ENCODE measurements at places on chromosomes 16 and 17.

DNA sequence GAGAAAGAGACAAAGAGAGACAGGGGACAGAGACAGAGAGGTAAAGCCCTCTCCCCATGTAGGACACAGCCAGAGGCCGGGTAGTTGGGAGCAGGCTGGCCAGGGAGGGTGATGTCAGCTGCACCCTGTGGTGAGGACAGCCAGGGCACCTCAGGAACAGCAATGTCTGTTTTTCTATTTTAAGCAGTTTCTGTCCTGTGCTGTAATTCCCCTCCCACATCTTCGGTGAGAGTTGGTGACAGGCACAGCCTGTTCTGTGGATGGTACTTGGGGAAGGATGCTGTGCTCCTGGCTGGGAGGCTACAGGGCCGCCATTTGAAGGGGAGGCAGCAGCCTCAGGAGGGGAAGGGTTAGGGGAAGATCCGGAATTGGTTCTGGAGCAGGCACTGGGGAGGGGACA, 163.5 kb downstream of the SDK2 start:
- DNase-seq, result no peak

GRCh38 chr17:9403257-9403656, 172.4 kb downstream of the STX8 start:
- no peak for DNase-seq

DNA sequence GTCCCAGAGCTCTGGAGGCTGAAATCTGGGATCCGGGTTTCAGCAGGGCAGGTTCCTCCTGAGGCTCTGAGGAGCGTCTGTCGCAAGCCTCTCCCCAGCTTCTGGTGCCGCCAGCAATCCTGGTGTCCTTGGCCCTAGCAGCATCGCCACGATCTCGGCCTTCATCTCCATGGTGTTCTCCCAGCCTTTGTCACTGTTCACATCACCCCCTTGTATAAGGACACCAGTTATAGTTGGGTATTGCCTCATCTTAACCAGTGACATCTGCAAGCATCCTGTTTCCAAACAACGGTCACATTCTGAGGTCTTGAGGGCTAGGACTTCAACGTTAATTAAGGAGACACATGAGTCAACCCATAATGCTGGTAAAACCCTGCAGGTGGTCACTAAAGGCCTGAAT, 2.8 kb upstream of the PPP1R27 start:
- no peak for DNase-seq

GRCh38 chr16:22948603-22949368, 134.8 kb downstream of the HS3ST2 start:
- DNase-seq, result peak; percentile 46

DNA sequence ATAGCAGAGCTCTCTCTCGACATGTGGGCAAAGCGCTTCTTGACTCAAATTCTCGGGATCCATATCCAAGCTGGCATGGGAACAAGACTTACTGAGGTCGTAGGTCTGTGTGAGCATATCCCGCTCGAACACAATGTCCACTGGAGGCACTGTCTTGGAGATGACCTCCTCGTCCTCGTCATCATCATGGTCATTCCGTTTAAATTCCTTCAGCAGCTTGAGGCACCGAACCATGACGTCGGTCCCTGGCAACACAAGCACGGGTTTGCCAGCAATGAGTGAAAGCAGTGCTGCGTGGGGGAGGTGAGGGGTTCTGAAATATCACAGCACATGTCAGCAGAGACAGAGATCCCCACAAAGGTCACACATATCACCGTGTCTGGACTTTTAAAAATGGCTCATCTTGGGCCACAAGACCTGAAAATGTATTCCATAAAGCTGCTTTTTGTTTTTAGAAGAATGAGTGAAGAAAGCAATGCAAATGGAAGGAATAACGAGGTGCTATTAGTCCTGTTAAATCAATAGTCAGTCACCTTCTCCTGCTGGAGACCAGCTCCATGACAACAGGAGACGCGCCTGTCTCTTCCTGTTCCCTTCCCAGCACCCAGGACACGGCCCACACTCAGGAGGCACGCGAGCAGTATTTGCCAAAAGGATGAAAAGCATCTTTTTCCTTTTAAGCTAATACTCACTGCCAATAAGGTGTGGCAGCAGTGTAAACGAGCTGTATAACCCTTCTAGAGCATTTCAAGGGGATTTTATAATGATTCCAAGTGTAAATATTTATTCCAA, 37.9 kb downstream of the GTF3C1 start:
- DNase-seq, result peak; percentile 58

- DNase-seq, result no peak
Measured at GRCh38 chr16:21673469-21673868, 9.7 kb downstream of the OTOA start.

DNA sequence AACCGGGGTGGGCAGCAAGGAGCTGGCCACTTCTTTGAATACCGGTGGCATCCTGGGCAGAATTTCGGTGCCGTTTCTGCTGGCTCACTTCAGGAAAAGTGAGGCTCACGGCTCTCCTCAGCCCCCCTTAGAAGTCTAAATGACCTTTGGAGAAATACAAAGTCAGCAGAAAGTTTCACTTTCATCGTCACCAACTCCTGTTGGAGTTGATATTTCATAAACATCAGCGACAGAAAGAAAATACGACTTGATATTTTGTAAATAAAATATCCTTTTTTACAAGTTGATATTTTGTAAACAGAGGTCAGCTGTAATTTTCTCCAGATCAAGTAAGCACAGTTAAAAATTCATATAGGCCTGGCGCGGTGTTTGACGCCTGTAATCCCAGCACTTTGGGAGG, 781 bp downstream of the ZNF75A start:
- no peak for DNase-seq

GRCh38 chr17:77963441-77963840, 4.9 kb downstream of the TNRC6C start:
- no peak for DNase-seq

GRCh38 chr16:35296962-35297653, 1837.7 kb downstream of the TP53TG3F start:
- no peak for DNase-seq

- DNase-seq, result no peak
Measured at GRCh38 chr17:49965524-49965909, 3.5 kb upstream of the DLX4 start.

- DNase-seq, result no peak
Measured at GRCh38 chr17:740240-741017, 8.0 kb downstream of the TLCD3A start.

DNA sequence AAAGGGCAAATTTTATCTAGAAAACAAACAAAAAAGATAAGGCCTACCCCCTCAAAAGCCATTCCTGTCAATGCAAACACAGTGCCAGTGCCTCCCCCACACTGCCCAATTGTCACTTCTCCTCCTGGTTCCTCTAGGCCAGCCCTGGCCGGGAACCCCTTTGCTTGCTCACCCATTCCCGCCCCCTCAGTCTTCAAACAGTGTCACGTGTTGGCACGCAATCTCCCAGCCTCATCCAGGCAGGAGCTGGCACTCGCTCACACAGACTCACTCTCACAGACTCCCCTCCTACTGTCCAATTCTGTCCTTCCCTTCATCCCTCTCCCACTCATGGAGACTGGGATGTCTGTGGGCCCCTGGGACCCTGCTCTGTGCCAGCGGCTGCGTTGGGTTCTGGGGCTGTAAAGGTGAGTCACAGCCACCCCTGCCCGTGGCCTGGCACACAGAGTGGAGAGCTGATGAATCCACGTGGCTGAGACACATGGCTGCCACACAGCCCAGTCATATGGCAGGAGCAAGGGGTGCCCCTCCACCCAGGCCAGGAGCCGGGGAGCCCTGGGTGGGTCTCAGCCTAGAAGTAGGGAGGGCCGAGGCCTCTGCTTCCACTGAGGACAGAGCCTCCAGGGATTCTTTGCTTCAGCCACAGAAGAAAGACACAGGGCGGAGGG, 54.8 kb downstream of the VAC14 start:
- DNase-seq, result no peak

DNA sequence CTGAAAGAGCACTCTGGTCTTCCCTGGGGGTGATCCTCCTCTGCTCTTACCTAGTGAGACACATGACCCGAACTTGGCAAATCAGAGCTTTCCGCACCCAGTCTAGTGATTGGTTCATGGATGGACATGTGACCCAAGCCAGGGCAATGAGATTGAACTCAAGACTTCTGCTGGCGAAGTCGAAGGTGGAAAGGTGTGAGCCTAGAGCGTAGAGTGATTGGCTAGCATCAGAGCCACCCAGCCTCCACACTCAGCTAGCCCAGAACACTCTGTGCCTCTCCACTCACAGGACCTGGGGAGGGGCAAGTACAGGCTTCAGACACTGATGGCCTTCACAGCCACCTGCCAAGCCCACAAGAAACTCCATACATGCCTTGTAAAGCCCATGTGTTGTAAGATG, 17.6 kb downstream of the ATPAF2 start:
- no peak for DNase-seq

GRCh38 chr17:75371981-75372380, 33.5 kb downstream of the GRB2 start:
- no peak for DNase-seq

DNA sequence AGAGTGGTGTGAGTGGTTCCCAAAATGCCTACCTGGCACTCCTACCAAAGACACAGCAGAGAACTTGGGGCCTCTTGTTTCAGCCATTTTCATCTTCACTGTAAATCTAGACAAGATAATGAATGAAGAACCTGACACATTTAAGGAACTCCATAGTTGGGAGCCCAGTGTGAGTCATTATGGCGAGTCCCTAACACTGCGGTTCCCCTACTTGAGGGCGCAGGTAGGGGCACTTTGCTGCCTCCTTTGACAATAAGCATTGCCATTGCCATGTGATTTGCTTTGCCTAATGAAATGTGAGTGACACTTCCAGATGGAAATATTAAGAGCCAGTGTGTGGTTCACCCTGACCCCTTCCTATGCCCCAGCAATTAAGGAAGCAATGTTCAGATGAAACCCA, 517.6 kb downstream of the MAF start:
- no peak for DNase-seq

Data from right renal cortex interstitium (tissue), 3 donors.